ENCODE measurements at places on chromosomes 16 and 17.

GRCh38 chr17:67569873-67570272 lies 147.9 kb upstream of the NOL11 start:
- no peak for DNase-seq

GRCh38 chr17:57953705-57954396 lies 1.4 kb downstream of the CUEDC1 start:
- DNase-seq: no peak

DNA sequence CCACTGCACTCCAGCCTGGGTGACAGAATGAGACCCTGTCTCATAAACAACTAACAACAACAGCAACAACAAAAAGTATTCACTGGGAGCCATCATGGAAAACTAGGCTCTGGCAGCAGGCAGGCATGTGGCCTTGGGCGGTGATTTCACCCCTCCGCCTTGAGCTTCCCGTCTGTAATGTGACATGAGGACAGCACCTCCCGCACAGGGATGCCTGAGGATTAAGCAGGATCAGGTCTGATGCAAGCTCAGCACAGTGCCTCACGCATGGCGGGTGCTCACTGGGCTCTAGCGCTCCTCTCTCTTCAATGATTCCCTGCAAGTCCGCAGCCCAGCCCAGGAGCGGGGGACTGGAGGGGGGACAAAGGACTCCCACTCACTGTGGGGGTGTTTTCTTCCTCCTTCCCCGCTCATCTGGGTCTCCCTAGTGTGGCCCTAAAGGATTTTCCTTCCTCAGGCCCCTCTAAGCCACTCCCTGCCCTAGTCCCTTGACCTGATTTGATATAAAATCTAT lies 2.8 kb downstream of the PLCD3 start:
- DNase-seq: no peak

DNA sequence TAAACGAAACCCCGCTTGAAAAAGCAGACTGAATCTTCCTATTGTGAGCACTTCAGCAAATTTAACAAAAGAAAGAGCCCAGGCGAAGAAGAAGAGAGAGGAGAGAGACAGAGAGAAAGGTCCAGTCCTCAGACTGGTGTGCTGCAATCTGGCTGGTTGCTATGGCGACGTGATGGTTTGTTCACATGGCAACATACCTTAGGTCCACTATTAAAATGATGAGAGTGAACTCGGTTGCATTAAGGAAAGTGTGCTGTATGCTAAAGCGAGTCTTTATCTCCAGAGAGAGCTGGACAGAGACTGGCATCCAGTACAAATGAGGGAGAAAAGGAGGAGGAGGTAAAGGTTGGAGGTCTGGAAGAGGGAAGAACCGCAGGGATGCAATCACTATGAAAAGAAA lies 271.8 kb upstream of the ZFHX3 start:
- DNase-seq: no peak

- DNase-seq: no peak
These were observed 33.7 kb upstream of the ALDH3A2 start for GRCh38 chr17:19614900-19615299.

GRCh38 chr17:39150104-39150634 lies 1.3 kb downstream of the PLXDC1 start:
- DNase-seq: no peak

- peak; percentile 31 for DNase-seq
These were observed 23.7 kb downstream of the HELZ start for GRCh38 chr17:67221062-67221998.

GRCh38 chr16:83552228-83552627 lies 255.6 kb upstream of the HSBP1 start:
- DNase-seq: no peak

- DNase-seq: peak; percentile 55
These were observed 10.8 kb upstream of the SLC46A1 start for GRCh38 chr17:28416703-28417311.

DNA sequence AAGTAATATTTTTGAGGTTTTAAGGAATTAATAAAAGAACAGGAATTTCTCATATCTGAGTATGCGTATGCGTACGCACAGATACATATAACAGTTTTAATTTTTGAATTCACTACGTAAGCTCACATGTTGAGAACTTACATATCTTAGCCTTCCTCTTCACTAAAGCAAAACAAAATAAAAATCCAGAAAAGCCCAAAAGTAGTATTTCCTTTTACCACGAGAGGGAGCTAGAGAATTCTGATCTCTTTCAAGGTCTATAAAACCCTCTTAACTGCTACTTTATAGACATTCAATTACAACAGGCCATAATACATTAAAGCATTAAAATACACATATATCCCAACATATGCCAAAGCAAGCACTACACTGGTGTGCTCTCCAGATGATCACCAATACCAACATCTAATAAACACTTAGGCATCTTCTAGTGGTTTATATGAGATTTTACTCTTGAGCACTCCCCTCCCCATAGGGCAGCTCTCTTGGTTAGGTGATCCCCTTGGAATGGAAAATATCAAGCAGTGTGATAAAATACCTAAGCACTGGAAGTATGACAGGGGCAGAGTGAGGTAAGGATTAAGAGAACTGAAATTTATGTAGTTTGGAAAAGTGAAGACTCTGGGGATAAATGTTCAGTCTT lies 94.0 kb downstream of the SKAP1 start:
- DNase-seq: no peak

- DNase-seq: no peak
These were observed 88.3 kb upstream of the ELAC2 start for GRCh38 chr17:13106171-13106570.

- DNase-seq: no peak
These were observed 142.3 kb downstream of the RGS9 start for GRCh38 chr17:65279456-65279855.

- DNase-seq: no peak
These were observed 137.2 kb downstream of the SNX11 start for GRCh38 chr17:48244814-48245213.

GRCh38 chr16:9518051-9518450 lies 426.6 kb downstream of the HAPSTR1 start:
- DNase-seq: no peak

- DNase-seq: no peak
These were observed 998 bp downstream of the ACD start for GRCh38 chr16:67658849-67659674.

- no peak for DNase-seq
These were observed 58.4 kb downstream of the TMEM100 start for GRCh38 chr17:55664287-55664686.

DNA sequence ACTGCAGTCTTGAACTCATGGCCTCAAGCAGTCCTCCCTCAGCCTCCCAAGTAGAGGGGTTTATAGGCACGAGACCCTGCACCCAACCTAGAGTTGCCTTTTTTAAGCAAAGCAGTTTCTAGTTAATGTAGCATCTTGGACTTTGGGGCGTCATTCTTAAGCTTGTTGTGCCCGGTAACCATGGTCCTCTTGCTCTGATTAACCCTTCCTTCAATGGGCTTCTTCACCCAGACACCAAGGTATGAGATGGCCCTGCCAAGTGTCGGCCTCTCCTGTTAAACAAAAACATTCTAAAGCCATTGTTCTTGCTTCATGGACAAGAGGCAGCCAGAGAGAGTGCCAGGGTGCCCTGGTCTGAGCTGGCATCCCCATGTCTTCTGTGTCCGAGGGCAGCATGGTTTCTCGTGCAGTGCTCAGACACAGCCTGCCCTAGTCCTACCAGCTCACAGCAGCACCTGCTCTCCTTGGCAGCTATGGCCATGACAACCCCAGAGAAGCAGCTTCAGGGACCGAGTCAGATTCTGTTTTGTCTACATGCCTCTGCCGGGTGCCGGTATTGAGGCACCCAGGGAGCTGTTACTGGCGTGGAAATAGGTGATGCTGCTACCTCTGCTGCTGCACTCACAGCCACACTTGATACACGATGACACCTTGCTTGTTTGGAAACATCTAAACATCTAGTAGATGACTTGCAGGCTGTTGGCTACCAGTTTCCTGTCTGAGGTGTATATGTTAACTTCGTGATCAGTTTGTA lies 3.3 kb downstream of the RPL13 start:
- no peak for DNase-seq

- peak; percentile 33 for DNase-seq
These were observed 20.6 kb downstream of the MAP3K14 start for GRCh38 chr17:45296003-45296832.

DNA sequence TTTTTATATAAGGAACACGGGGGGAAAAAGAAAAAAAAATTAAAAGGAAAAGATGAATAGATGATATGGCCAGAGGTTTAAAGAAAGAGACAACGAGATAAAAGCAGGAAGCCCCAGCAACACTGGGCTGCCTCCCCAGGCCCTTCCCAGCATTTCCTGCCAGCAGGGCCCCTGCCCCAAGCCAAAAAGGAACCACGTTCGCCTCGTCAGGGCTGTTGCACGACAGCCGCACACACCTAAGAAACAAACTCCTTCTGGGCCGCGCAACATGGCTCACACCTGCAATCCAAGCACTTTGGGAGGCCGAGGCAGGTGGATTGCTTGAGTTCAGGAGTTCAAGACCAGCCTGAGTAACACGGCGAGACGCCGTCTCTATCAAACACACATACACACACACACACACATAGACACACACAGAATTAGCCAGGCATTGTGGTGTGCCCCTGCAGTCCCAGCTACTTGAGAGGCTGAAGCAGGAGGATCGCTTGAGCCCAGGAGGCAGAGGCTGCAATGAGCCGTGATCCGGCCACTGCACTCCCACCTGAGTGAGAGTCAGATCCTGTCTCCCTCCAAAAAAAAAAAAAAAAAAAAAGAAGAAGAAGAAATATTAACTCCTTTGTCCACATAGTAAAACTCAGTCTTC lies 83.0 kb downstream of the ANKRD11 start:
- peak; percentile 40 for DNase-seq

DNA sequence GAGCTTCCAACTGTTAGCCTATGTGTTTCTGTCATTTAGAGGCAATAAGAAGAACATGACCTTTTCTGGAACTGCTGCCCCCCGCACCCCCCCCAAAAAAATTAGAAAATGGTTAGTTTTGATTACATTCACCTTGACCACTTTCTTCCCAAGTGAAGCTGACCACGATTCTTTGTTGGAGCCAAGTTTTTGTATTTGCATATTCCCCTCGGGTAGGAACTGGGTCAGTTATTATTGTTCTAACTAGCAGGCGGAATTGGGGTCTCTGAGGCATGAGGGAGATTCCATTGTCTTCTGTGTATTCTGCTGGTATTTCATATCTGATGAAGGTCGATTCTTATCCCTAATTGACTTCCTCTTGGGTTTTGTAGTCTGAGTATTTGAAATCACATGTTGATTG lies 231.6 kb downstream of the PRKCA start:
- no peak for DNase-seq

GRCh38 chr17:80729016-80729415 lies 184.4 kb downstream of the RPTOR start:
- DNase-seq: no peak

- no peak for DNase-seq
These were observed 40.0 kb upstream of the ENDOV start for GRCh38 chr17:80374732-80375585.

DNA sequence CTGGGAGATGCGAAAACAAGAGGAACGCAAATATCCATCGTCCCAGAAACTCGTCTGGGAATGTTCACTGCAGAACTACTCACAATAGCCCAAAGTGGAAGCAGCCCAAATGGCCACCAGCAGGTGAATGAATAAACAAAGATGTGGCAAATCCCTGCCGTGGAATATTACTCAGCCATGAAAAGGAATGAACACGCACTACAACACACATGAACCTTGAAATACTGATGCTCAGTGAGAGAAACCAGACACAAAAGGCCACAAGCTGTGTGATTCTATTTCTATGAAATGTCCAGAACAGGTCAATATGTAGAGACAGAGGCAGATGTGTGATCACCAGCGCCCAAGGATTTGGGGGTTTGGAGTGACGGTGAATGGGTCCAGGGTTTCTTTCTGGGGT lies 169.8 kb downstream of the IRF8 start:
- no peak for DNase-seq

- no peak for DNase-seq
These were observed 122.6 kb downstream of the SOCS1 start for GRCh38 chr16:11133344-11133943.

DNA sequence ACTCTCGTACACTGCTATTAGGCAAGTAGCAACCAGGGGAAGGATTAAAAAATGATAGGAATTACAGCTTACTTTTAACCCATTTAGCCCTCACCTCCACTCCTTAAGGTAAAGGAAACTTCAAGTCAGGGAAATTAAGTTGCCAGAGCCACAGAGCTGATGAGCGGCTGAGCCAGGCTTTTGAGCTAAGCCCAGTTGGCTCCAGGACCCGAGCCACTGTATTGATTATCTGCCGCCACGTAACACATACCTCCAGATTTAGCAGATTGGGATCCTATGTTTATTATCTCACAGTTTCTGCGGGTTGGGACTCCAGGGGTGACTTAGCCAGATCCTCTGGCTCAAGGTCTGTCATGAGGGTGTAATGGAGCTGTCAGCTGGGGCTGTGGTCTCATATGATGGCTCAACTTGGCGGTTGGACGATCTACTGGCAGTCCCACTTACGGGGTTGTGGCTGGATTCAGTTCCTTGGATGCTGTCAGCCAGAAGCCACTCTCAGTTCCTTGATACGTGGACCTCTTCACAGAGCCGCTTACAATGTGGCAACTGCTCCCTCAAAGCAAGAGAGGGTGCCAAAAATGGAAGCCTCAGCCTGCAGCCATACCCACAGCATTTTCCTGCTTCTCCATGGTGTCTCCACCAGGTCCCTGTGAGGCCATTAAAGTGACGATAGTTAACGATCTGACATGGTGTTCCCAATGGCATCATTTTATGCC lies 57.3 kb downstream of the TMEM186 start:
- DNase-seq: no peak

DNA sequence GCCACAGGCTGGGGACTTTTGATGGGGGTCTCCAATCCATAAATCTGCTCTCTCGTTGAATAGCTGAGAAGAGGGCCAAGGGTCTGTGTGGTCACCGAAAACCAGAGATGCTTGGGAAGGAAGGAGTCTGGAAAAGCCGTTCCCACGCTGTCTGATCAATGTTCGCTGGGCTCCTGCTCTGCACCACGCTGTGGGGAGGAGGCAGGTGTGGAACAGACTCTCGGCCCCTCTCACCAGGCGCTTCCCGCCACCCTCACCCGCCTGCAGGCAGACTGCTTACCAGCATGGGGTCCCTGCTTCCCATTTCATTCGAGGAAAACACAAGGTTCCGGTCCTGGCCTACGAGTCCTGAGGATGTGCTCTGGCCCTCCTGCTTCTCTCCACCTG lies 702 bp upstream of the ALDH3A1 start:
- no peak for DNase-seq

GRCh38 chr16:1445518-1446203 lies 1.3 kb upstream of the CCDC154 start:
- no peak for DNase-seq

All from bone marrow (tissue), 2 donors.